ENCODE measurements at places on chromosomes 7 and 10. TPM values are rescaled to one million over a fixed set of nuclear protein-coding genes. Genes with fewer than 3 reads are reported as not detected.

The PLAU gene
- 5.1 TPM for total RNA-seq

The OR13A1 gene
- 0.35 TPM for total RNA-seq

The GPR15LG gene
- total RNA-seq = not detected

DNA sequence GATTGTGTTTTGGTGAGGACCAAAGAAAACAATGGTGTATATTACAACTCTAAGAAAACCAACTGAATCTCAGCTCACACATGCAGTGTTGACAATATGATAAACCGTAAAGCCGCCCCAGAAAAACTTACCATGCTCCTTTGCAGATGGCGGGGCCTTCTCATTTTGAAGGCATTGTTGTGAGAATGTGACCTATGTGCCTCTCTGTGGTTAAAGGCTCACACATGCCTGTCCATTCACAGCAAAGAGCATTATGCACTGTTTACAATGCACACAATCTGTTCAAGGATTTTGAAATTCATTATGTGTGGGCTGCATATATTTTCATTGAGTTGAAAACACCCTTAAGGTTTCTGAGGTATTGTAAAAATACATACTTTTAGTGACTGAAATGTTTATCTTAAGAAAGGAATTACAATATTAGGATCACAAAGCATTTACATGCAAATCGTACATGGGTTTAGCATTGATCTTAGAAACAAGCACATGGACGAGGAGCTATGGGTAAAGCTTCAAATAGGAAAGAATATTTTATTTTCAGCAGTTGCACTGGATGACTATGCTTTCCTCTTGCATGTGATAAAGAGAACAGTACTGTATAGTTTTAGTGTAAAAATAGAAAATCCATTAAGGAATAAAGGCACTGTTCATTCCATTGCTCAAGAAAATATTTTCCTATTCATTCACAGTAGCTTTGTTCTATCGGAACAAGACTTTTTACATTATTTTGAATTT lies 334.3 kb downstream of the ARL4A start:
- no peak for DNase-seq

- no peak for DNase-seq
Observed at GRCh38 chr7:95367606-95368005, 28.6 kb downstream of the PON3 start.

DNA sequence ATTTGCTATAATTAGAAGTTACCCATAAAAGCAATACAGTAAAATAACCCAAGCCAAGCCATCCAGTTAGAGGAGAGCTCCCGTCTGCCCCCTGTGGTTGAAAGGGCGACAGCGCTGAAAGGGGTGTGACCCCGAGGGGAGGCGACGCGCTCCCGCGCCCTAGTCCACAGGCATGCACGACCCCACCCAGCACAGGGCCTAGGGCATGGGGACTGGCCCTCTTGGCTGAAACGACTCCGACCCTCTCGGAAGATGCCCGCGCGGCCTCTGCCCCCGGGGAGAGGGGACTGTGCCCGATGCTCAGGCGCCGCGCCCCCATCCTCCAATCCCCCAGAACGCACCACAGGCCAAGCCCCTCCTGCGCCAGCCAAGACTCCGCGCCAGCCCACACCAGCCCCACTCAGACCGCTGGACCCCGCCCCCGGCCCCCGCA lies 64.0 kb downstream of the CSGALNACT2 start:
- no peak for DNase-seq

The KIF5B gene
- 104 TPM for total RNA-seq

The GIMAP5 gene
- total RNA-seq = not detected

The SLC13A1 gene
- total RNA-seq = not detected

DNA sequence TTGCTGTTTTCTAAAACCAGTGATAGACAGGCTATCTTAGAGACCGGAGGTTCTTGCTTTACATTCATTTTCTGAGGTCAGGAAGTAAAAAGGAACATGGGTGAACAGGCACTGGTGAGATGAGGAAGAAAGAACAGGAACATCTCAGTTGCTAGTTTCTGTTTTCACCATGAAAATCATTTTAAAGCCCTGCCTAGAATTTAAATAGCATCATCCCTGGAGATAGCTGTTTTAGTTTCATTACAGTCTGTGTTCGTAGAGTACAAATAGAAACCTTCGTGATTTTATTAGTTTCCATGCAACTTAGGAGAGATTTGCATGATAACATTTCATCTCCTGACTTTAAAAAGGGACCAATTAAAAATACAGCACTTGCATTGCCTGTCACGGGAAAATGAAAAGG lies 14.7 kb downstream of the KCNMA1 start:
- DNase-seq = no peak
